ENCODE measurements at places on chromosomes 11 and 22.

DNA sequence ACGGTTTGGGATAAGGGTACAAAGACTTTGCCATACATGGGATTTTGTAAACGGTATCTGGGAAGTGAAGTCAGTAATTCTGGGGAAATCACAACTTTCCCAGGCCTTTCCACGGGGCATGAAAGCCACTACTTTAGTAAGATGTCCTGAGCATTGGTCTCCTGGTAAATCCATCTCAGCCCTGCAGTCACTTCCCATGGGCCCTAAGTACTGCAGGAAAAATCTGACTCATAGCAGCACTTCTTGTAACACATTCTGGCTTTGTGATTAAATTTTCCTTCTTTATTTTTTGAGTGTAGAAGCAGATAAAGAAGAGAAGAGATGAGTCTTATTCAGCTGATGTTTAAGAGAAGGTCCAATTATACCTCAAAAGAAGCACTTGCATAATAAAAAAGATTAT is 67.6 kb downstream of the BLID start:
- no peak for DNase-seq

GRCh38 chr22:30045901-30046715 is 34.2 kb upstream of the HORMAD2 start:
- DNase-seq = no peak

- DNase-seq = no peak
Measured at GRCh38 chr11:76838678-76839068, 22.0 kb upstream of the ACER3 start.

DNA sequence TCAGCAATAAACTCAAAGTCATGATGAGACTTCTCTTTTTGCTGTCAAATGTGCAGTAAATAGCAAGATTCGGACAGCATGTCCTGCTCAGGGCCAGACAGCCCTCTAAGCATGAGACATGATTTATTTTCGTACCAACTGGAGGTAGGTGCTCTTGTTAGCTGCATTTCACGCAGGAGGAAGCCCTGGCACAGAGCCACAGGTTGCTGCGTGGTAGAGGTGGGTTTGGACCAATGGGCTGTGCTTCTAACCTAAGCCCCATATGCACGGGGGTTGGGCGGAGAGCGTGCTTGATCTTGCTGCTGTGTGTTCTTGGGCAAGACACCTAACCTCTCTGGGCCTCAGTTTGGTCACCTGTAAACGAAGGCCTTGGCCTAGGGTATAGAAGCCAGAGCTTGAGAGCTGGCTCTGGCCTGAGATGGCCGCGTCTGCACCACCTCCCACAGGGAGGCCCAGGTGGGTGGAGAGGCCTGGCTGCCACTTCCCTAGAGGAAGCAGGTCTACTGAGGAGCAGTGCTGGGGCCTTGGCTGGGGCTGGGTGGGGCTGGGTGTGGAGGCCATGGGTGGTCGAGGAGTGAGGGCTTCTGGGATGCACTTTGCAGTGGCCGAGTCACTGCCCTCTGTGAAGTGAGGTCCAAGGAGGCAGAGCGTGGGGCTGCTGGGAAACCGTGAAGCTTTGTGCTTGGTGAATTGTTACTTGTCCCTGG is 38.5 kb upstream of the GRAMD4 start:
- no peak for DNase-seq

GRCh38 chr11:96035031-96035739 is 111.3 kb upstream of the MTMR2 start:
- DNase-seq = no peak

DNA sequence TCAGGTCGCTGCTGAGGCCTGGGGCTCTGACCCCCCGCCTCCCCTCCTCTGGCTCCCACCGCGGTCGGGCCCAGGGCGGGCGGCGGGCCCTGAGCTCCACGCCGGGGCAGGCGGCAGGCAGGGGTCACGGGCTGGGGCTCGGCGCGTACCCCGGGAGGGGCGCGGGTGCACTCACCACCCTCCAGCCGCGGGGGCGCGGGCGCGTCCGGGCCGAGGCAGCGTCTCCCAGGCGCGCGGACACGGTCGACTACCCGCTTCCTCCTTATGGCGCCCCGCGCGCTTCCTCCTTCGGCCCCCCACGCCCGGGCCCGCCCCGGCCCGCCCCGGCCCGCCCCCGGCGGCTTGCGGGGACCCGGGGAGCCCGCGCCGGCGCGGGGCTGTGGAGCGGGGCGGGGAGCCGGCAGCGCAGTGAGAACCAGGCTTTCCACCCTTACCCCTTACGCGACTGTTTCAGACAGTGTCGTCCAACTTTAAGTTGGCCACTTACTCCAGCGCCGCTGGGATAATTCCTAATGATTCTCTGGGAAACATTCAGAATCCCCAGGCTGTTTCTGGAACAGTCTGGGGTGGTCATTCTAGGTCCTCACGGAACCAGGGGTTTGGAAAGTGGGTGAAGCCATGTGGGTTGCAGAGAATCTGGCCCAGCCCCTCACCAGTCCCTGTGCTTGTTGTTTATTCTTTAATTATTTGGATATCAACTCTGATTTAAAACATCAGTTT is at the start of gene BID:
TSS of gene BID (minus strand) at position 264 of the 720 bp plus-strand sequence. CDS start 24,353 bp downstream, outside the sequence.
- DNase-seq = peak; percentile 6

GRCh38 chr11:106482917-106483785 is 405.7 kb downstream of the AASDHPPT start:
- no peak for DNase-seq
